ENCODE measurements at places on chromosomes 2 and 18. TPM values are rescaled to one million over a fixed set of nuclear protein-coding genes. Genes with fewer than 3 reads are reported as not detected.

DNA sequence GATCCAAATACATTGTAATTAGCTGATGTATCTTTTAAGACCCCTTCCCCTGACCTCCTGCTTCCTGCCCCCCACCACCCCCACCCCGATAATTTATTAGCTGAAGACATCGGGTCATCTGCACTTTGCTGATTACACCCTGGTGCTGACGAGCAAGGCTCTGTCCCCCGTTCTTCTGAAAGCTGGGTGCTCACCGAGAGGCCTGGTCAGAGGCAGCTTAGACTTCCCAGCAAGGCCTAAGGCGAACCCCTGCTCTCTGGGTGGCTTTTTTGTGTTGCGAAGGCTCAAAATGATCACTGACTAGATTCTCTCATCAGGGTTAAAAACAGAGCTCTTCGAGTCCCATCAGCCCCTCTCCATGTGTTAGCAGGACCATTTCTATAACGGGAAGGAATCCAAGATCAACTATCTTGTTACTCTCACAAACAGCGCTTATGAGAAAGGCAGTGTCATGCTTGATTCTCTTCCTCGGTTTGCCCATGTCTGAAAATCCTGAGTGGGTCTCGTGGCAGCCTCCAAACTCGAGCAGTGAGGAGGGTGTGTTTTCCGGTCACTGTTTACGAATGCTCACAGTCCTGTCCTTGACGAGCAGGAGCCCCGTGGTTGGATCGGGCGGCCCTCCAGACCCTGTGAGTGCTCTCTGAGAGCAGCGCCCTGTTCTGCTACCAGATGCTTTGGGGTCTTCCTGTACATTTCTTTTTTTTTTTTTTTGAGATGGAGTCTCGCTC lies 201.6 kb downstream of the HDAC4 start:
- H3K27ac ChIP-seq = no peak overlapping the region
- peaks cover 23% of the 10 kb centered on the region for H3K36me3 ChIP-seq
- H3K4me1 ChIP-seq = peaks cover 7% of the 10 kb centered on the region

- no peak overlapping the region for H3K27ac ChIP-seq
- no peaks in the 10 kb centered on the region for H3K27me3 ChIP-seq
- H3K4me1 ChIP-seq = no peaks in the 10 kb centered on the region
- DNase-seq = no peak
Observed at GRCh38 chr2:16204886-16205620, 264.7 kb downstream of the MYCN start.

DNA sequence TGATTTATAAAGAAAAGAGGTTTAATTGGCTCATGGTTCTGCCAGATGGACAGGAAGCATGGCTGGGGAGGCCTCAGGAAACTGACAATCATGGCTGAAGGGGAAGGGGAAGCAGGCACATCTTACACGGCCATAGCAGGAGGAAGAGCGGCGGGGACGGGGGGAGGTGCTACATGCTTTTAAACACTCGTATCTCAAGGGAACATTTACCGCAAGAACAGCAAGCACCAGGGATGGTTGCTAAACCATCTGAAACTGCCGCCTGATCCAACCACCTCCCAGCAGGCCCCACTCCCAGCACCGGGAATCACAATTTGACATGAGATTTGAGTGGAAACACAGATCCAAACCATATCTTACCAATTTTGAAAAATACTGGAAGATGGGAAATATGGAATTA lies 362.8 kb downstream of the FBXO15 start:
- H3K4me3 ChIP-seq = no peak overlapping the region
- no peaks in the 10 kb centered on the region for H3K4me1 ChIP-seq
- H3K27ac ChIP-seq = no peak overlapping the region
- H3K27me3 ChIP-seq = no peaks in the 10 kb centered on the region
- H3K36me3 ChIP-seq = no peaks in the 10 kb centered on the region

DNA sequence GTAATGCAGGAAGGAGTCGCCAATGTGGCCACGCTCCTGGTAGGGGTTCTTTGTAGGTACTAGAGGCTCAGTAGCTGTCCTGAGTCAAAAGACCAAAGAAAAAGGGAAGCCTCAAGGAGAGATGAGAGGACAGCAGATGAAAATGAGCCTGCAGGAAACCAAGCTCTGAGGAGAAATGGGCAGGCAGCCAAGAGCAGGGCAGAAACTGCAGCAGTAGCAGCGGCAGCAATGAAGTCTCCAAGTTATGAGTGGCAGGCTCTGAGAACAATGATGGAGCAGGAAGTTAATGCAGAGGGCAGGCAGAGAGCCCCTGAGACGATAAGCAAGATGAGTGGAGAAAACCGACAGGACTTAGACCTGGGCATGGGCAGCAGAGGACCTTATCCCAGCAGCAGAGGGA lies 48.2 kb upstream of the TMEM200C start:
- H3K27me3 ChIP-seq = peaks cover 8% of the 10 kb centered on the region
- no peak overlapping the region for H3K27ac ChIP-seq
- H3K36me3 ChIP-seq = no peaks in the 10 kb centered on the region
- no peak overlapping the region for H3K4me3 ChIP-seq

- no peak for DNase-seq
- H3K4me1 ChIP-seq = peaks cover 32% of the 10 kb centered on the region
- H3K4me3 ChIP-seq = no peak overlapping the region
- peaks cover 21% of the 10 kb centered on the region for H3K36me3 ChIP-seq
Observed at GRCh38 chr2:190443778-190444481, 35.8 kb downstream of the MFSD6 start.

DNA sequence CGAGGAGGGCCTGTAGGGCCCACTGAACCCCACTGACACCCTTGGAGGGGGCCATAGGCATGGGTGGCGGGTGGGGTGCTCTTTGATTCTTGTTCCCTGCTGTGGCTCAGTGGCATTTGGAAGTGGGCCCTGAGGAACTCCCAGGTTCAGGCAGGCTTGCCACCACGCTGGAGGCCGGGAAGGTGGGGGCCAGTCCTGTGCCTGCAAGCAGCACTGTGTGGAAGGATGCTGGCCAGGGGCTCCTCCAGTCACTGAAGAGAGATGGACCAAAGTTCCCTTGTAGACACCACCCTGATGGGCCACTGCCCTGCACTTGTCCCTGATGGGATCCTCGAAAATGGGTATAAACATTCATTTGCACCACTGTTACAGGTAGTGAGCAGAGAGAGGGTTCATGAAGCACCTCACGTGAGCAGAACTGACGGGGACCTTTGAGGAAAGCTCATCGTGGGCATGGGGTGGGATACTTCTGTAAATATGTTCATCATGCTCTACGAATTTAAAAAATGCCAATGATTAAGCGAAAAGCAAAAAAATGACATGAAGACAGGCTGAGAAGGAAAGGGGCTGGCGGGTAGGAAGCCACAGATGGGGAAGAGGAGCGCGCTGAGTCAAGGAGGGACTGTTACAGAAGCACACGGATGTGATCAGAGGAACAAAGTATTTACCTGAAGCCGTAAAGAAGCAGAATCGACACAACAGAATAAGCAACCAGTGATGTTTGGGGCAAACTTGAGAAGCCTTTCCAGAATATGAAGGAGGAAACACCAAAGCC lies 45.2 kb upstream of the ASB1 start:
- no peaks in the 10 kb centered on the region for H3K27me3 ChIP-seq
- no peak for DNase-seq
- H3K27ac ChIP-seq = peak overlapping the region; percentile 1
- H3K4me3 ChIP-seq = no peak overlapping the region

The CARF gene
- 3.9 TPM for total RNA-seq

Measured in activated CD4-positive, alpha-beta T cell treated with anti-CD3 and anti-CD28 coated beads, Interleukin-2, amount 10 ng/mL, durations not matched to agents 24 days and 14 days (primary cell).